ENCODE measurements at places on chromosomes 5 and 9.

GRCh38 chr5:90865180-90865579 is 306.6 kb downstream of the ADGRV1 start:
- DNase-seq = no peak

GRCh38 chr5:85458319-85458718 is 1073.6 kb upstream of the EDIL3 start:
- no peak for DNase-seq

DNA sequence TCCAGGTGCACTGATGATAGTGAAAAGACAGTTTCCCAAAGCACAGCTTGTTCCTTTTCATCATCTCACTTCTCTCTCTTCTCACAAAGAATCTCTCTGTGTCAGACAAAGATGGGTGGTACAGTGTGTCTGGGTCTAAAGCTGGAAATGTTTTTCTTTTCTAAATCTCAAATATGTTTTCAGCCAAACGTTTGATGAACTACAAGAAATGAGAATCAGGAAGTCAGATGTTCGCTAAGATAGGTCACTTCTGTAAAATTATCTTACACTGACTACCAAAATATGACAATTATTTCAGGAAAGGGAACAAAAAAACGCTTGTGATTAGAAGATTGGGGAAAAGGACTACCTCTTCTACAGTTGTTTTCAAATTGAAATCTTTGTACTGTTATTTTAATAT is 708.8 kb downstream of the PTPRD start:
- no peak for DNase-seq

DNA sequence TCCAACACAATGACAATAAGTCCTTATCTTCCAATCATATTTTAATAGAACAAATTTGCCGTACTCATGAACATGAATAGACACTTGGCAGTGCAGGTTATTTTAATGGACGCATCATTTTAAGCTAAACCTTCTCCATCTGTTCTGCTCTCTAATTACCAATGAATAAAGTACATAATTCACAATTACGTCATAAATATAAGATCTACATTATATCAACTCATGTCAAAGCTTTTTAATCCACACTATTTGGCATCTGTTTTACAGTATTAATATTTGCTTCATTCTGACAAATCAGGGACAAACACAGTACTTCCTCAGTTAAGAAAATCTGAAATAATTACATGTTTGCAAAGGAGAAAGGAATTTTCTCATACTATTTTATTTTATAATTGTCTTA is 344.1 kb upstream of the DMAC1 start:
- DNase-seq = no peak

DNA sequence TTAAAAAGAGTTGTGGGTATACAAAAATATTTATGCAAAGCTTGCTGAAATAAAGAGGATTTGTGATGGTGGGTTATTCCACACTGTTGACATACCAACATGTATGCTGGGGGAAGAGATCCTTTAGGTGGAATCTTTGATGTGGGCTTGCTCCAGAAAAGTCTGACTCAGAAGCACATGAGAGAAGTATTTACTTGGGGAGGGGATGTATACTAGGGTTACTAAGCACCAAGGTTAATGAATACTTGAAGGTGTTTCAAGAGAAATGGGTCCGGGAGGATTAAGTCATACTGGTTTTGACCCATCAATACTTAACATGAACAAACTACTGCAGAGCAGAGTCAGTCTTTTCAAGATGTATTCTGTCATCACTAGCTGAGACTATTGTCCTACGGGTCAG is 316.4 kb upstream of the GRIN3A start:
- DNase-seq = no peak

- no peak for DNase-seq
Observed at GRCh38 chr5:107873877-107874276, 203.1 kb upstream of the EFNA5 start.

GRCh38 chr5:75756981-75757380 is 39.7 kb upstream of the POC5 start:
- no peak for DNase-seq

- no peak for DNase-seq
Observed at GRCh38 chr9:6671416-6671815, 25.9 kb upstream of the GLDC start.

- peak; percentile 90 for DNase-seq
Observed at GRCh38 chr5:177494346-177495195, 2.8 kb downstream of the PDLIM7 start.

GRCh38 chr5:55360190-55360589 is 52.4 kb downstream of the MTREX start:
- no peak for DNase-seq

- DNase-seq = no peak
Observed at GRCh38 chr9:3008091-3008490, 164.2 kb upstream of the PUM3 start.

DNA sequence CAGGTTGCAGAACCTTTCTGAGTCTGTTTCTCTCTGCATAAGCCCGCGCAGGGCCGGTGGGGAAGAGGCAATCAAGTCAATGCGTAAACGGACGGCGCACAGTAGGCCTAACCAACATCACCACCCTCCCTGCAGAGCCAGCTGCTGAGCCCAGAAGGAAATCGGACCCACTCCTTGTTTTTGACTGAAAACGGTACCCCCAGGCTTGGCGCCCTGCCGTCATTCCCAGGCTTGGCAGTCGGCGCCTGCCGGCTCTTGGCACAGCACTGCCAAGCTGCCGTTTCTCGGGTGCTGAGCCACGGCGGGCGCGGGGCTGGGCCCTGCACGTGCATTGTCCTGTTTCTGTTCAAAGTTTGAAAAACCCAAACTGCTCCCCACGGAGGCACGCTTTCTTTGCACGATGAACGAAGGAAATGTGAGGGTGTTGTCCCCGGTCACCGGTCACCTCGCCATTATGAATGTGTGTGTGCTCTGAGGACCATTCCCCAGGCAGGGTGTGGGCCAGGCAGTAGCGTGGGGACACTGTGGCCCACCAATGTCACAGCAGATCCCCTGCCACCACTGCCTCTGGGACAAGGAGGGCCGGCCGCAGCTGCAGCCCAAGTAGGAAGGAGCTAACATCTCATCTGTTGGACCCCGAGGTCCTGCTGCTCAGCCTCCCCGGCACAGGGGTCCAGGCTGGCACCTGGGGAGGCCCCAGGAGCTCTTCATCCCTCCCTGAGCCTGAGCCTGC is 20.1 kb downstream of the FIBCD1 start:
- DNase-seq = no peak

DNA sequence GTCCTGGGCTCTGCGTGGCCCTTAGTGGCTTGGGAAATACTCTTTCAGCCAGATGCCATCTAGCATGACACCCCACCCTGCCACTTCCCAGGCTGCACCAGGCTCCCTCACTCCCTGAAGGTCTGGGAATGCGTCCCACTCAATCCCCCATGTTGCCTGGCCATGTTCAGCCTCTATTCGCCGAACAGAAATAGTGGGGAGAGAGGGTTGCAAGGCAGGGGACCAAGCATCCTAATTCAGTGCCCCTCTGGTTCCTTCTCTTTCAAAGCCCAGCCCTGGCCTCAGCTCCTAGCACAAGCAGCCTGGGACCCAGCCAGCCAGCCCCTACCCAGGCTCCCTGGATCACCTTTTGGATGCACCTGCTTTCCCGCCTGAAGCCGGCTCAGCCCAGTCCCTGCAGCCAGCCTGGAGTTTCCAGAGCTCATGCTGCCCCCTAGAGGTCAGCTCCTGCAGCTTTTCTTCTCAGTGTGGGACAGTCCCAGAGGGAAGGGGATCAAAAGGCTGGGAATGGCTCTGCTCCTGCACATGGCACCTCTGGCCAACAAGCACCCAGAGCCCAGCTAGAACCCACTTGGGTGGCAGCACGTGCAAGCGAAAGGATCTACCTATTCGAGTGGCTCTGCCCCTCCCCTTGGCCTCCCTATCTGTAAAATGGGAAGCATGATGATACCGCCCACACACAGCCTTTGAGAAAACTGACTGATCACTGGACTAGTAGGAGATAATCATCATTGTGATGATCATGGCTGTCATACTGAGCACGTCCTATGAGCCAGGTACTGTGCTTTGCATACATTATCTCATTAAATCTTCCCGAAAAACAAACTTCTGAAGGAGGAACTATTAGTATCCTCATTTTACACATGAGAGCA is 48.7 kb upstream of the C5orf58 start:
- DNase-seq = peak; percentile 83

DNA sequence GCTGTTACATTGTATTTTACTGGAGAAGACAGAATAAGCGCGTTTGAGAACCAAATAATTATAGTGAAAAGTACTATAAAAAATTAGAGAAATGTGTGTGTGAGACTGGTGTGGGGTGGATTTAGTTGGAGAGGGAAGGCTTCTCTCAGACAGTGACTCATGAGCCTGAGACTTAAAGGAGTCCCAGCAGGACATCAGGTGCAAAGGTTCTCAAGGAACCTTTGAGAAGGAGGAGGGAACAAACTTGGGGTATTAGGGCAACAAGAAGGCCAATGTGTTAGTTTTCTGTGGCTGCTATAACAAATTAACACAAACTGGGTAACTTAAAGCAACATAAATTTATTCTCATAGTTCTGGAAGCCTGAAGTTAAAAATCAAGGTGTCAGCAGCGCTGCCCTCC is 4.9 kb downstream of the DDX4 start:
- no peak for DNase-seq

GRCh38 chr9:137459152-137459600 is at the start of gene NSMF:
Gene NSMF, minus strand, starts transcription at chr9:137459334. Its CDS starts 232 bp downstream, at chr9:137459102.
- peak; percentile 98 for DNase-seq

- peak; percentile 24 for DNase-seq
Observed at GRCh38 chr9:107625383-107625984, 135.9 kb upstream of the KLF4 start.

- peak; percentile 22 for DNase-seq
Observed at GRCh38 chr9:138042640-138043039, 165.1 kb downstream of the CACNA1B start.

DNA sequence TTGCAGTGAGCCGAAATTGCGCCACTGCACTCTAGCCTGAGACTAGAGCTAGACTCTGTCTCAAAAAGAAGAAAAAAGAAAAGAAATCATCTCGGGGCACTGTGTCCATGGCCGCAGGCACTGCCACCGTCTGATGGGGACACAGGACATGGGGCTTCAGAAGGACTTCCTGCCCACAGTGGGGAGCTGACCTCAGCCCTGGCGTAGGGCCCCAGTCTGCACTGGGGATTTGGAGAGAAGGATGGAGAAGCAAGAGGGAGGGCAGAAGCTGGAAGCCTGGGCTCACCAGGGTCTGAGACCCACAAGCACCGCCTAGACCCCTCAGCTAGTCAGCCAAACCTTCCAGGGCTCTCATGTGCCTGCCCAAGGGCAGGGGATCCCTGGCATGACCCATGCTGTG is 4.1 kb upstream of the SARDH start:
- no peak for DNase-seq

GRCh38 chr9:115328228-115328627 is 210.3 kb upstream of the TNC start:
- no peak for DNase-seq

- no peak for DNase-seq
Observed at GRCh38 chr5:167208911-167209310, 1082.5 kb upstream of the WWC1 start.

GRCh38 chr9:111237447-111237846 is 92.6 kb downstream of the OR2K2 start:
- no peak for DNase-seq

All from spleen (tissue), 13 donors.